ENCODE measurements at places on chromosomes 11 and 22.

DNA sequence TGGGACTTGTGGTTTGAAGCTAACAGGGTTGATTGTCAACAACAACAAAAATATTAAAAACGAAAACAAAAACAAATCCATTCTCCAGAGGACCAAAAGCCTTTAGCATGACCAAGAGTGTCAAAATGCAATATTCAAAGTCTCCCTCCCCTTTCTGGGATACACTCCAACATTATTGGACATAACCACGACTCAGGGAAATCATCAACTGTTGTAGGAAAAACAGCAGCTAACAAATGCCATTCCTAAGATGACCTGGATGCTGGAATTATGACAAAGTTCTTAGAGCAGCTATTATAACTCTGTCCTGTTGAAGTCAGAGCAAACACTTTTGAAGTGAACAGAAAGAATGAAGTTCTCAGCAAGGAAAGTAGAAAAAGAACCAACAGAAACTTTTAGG is 143.0 kb downstream of the TMEM135 start:
- no peak for DNase-seq

DNA sequence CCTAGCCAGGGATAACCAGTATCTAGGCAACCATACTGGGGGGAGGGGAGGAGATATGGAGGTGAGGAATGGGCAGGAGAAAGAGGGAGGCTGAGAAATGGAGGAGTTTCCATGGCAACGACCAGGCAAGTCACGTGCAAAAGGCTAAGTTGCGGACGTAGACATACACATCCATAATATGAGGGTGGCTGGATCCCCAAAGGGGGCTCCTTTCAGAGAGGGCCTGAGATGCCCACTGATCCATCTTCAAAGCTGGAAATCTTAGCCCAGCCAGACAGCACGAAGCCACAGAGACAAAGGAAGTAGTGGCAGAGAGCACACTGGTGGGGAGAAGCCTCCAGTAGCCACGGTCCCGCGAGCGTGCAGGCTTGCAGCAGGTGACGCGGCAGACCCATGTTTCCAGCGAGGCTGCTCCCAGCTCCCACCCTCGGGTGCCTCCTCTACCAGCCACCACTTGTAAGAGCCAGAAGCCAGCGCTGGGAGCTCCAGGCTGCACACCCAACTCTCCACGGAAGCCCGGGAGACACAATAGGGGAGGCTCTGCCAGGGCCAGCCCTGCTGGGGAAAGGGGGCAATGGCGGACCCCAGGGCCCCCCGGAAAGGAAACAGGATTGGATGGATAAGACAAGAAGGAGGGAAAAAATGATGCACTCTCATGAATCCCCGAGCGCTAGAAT is 938 bp downstream of the FXYD6 start:
- no peak for DNase-seq

DNA sequence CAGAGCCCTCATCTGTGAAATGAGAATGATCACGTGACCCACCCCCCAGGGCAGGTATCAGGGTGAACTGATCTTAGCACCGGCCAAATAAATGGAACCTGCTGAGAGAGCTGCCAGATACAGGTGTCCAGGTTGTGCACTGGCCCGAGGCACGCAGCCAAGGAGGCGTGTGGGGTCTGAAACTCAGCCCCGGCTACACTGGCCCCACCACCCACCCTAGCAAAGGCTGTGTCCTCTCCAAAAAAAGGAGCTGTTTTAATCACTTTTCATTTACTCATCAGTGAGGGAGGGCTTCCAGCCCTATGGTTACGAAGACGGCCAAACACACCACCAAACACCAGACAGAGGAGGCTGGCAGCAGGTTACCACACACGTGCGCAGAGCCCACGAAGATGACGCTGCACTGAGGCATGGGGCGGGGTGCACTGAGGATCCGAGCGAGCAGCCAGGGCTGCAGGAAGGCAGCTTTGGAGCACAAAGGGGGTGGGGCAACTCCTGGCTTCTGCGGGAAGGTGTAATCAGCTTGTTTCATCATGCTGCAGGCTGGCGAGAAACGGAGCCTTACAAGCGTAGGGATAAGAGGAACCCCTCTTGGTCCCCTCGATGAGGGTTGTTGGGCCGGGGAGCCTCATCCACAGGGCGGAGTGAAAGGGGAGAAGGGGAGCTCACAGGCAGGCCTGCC is 19.5 kb upstream of the SLC22A12 start:
- DNase-seq = no peak

- DNase-seq = no peak
These were observed 15.0 kb downstream of the ROBO3 start for GRCh38 chr11:124880290-124880611.

- no peak for DNase-seq
These were observed 8.4 kb upstream of the CD248 start for GRCh38 chr11:66325263-66325671.

GRCh38 chr22:20437613-20438426 is at the start of gene SCARF2:
TSS of gene SCARF2 (minus strand) at chr22:20437825. CDS start at chr22:20437754, 71 bp downstream.
- DNase-seq = no peak

Data from CD4-positive, alpha-beta T cell treated with Interleukin-1 beta for 1 hour (primary cell).